ENCODE measurements at places on chromosomes 1 and 21.
A peak's percentile ranks its signal among the peaks of the same experiment; 100 is the strongest.

DNA sequence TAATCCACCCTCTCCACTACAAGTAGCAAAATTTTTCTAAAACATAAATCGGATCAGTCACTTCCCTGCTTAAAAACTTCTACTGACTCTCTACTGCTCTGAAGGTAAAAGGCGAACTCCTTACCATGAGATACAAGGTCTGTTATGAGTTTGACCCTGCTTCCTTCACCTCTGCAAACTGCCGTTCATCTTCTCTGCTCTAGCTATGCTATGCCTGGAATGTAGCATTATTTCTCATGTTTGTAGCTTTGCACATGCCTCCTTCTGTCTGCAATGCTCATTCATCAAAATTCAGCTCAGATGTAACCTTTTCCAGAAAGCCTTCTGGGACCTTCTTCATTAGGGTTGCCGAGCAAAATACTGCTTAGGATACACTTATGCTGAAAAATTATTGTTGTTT is 30.8 kb downstream of the RPL5 start:
- ATAC-seq, result no peak

- ATAC-seq, result no peak
Measured at GRCh38 chr1:168089326-168089978, 47.3 kb downstream of the GPR161 start.

DNA sequence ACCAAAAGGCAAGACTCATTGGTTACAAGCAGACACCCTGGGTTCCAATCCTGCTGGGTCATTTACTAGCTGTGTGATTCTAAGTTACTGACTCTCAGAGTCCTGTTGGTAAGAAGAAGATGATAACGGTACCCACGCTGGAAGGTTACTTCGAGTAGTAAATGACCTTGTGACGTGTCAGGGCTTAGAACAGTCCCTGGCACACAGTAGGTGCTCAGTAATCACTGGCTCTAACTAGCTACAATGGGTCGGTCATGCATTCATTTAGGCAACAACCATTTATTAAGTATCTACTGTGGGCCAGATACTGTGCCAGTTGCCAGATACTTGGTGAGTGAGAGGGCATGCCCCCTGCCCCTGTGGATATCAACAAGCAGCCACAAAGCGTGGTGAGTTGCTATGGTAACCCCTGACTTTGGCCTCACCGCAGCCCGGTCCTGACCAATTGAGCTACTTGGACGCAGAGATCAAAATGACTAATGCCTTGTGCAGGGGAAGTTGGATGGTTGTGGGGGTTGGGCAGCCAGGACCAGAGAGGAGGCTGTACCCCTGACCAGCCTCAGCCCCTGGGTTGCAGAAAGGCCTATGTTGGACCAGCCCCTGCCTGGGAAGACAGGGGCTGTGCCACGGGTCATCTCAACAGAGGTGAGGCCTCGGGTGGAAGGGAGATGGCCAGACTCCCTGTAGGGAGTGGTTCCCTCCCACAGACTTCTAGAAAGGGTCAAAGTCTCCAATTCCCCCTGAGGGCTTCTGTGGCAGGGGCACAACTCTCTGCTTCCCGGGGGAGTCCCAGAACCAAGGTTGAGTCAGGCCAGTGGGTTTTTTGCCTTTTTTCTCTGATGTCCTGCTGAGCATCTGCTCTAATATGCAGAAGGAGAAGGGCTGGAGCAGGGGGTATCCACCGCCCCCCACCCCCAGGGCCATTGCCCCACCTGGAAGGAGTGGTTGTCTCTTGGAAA is 16.0 kb downstream of the DHRS3 start:
- ATAC-seq, result no peak

DNA sequence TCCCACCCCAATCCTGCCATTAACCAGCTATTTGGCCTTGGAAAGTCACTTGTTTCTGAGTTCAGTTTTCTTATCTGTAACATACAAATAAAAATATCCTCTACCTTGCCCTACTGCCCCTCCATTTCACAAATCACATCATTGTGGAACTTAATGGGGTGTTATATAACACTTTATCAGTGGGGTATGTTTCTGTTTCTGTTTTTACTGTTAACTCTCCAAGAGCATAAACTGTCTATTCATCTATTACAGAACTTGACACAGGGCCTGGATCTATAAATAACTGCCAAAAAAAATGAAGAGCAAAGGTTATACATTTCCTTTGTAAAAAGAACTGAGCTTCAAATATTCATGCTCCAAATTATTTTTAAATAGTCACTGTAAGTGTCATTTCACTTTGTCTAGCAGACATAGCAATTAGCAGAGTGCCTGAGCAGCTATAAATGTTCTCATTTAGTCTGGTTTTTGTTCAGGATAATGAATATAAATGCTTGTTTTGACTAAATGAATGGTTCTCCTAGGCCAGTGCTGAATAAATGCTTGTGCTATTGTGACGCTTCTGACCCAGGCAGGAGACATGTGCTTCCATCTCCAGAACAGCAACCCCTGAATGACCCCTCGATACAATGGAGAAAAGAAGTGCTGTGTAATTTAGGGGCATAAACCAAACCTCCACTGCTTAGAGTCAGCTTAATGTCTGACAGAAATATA is 7.4 kb downstream of the PIGM start:
- peak; percentile 92 for ATAC-seq

DNA sequence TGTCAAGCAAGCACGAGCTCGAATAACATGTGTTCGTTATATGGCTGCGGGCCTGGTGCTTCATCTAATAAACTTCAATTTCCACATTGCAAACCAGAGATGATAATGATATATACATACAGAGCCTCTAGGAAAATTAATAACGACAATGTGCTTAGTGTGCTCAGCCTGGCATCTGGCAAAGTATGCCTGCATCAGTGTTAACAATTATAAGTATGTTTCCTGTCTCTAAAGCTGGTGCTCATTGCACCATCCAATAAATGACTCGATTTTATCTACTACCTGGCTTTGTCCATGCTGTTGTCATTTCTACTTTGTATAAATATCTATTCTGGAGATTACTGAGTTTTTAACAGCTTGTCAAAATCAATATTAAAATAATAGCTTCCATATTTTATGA is 1402.6 kb downstream of the MRPL39 start:
- peak; percentile 19 for ATAC-seq

Data from motor neuron (in vitro differentiated cells).